EH (cell line): ENCODE measurements at places on chromosomes 2 and 18.
A peak's percentile ranks its signal among the peaks of the same experiment; 100 is the strongest.

DNA sequence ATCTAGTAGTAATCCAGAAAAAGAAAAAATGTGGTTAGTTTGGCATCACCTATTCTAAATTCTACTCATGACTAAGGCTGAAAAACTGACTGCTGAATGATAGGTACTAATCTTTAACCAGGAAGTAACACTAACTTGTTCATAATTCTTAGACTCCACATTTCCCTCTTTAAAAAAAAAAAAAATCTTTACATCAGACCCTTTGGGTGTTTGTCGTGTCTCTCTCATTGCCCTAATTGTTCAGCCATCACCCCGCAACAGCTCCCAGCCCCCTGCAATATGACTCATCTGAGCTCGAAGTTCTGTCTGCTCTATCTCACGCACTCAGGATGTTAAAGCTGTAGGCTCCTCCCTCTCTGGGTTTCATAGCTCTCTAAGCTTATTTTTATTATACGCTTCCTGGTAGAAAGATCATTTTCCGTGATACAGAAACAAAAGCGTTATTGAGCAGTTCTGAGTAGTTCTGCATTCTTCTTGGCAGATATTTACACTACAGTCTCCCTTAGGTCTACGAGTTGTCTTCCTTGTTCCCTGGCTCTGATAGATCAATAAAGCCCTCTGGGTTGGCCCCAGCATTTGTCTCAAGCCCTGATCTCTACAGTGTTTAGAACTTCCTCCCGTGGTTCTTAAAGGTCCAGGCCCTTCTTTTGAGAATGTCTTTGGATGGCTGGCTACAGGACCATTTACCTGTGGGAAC is 95.6 kb downstream of the TNFRSF11A start:
- peak; percentile 52 for DNase-seq

DNA sequence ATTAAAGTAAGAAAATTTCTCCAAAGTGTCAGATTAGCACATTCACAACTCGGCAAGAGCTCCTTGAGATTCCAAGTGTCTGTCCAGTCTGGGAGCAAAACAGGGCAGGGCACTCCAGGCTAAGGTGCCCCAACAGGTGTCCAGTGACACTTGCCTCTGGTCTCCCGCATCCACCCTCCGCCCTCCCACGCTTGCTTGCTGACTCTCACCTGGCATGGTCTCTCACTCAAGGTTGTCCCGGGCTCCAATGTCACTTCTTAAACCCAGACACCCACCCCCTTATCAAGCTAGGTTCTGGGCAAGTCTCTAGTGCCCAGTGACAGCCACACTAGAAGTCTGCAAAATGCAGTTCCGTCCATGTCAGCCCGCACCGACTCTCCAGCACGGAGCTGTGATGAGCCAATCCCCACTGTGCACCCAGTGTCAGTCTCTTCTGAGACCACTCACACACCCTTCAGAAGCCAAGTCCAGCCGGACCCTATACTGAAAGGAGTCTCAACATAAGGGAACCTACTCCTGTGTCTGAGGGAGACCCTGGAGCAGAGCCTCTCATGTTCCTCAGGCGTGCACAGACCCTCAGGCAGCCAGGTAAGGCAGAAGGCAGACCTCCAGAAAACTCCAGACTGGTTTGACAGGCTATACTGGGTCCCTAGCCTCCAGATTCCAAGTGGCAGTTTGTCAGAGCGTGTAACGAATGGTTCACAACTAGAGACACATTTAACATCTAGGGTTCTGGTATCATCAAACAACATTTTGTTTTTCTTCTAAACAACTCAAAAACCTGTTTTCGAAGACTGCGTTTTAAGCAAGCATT is 45.6 kb downstream of the HDLBP start:
- no peak for DNase-seq

DNA sequence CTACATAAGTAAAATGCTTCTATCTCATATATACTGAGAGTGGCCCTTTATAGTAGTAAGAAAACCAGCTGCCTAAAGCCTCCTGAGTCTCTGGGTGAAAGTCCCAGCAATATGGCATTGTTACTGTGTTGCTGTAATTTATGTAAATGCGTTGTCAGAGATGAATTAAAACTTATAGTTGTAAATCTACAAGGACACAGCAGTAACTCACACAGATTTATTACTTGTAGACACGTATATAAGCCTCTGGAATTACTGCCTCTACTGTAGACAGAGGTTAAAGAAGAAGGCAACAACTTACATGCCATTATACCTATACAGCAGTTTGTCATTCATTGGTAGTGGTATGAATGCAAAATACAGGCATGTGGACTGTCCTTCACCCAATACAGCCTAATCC is 169.1 kb upstream of the BOD1L2 start:
- DNase-seq: no peak

- no peak for DNase-seq
Observed at GRCh38 chr2:231256494-231256893, 58.1 kb downstream of the ARMC9 start.

DNA sequence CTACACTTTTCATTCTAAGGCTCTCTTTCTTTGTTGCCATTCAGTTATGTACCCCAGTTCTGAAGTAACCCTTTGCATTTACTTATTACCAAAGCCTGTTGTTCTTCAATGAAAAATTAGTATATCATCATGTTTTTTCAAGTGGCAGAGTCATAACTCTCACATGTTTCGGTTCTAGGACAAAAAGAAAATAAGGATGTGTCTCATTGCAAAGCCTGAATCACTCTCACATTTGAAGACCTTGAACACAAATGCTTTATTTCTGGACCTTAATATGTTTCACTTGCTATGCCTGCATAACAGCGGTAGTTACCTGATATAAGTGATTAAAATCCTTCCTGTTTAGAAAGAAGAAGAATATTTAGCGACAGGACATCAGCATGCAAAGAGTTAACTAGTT is 49.1 kb downstream of the ZEB2 start:
- DNase-seq: no peak
